ENCODE measurements at places on chromosomes 1 and 21. TPM values are rescaled to one million over a fixed set of nuclear protein-coding genes. Genes with fewer than 3 reads are reported as not detected.

CYP4X1 gene
- 0.78 TPM for total RNA-seq

VHLL gene
- not detected for total RNA-seq

FCAMR gene
- total RNA-seq: 0.46 TPM

- DNase-seq: no peak
Observed at GRCh38 chr1:109796484-109797302, 33.0 kb upstream of the EPS8L3 start.

GRCh38 chr21:26491663-26492062 is 81.4 kb downstream of the CYYR1 start:
- DNase-seq: no peak

DNA sequence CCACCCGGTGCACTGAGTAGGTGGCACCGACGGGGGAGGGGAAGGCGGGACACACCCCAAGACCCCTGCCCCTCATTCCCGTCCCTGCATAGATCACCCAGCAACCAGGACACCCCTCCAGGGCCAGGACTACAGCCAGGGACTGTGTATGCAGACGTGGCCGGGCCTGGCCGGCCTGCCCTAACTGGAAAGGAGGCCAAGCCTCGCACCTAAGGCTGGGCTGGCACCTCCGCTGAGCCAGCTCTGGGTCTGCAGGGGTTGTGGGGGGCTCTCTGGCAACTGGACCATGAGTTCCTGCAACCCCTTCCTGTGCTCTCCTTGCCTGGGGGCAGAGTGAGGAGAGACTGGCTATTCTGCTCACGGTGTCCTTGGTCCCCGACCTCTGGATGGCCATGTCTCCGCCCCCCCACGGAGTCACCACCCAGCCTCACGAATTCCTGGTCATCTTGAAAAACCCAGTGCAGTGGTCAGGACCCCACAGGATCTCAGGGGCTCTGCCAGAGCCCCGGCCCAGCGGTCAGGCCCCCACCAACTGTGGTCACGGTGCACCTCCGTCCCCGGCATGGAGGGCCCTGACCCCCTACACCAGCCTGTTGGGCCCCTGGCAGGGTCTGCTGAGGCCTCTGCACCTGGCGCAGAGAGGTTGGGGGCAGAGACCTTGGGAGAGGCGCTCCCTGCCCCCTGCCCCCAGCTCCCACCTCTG is 1.1 kb upstream of the FNDC10 start:
- DNase-seq: no peak

All from mucosa of gallbladder (tissue), 1 donor.